Dorsolateral prefrontal cortex (tissue), 122 donors: ENCODE measurements at places on chromosomes 2 and 18.

- DNase-seq, result peak; percentile 24
These were observed 27.7 kb downstream of the FAM110C start for GRCh38 chr2:18402-19271.

DNA sequence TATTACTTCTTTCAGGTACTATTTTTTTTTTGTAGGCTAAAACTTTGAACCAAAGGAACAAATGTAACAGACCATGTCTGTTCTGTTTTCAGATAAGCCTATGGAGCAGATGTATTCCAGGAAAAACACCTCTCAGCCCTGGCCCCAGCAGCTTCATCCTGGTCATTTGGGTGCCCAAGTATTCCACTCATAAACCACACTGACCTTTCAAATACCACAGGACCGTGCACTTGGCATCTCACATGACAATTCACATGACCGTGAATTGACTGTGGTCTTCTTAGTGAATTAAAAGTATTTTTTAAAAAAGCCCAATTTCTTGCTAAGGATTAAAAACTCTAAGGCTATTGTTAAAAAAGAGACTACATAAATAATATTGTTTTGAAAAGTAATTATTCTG is 50.2 kb downstream of the SMIM21 start:
- no peak for DNase-seq

DNA sequence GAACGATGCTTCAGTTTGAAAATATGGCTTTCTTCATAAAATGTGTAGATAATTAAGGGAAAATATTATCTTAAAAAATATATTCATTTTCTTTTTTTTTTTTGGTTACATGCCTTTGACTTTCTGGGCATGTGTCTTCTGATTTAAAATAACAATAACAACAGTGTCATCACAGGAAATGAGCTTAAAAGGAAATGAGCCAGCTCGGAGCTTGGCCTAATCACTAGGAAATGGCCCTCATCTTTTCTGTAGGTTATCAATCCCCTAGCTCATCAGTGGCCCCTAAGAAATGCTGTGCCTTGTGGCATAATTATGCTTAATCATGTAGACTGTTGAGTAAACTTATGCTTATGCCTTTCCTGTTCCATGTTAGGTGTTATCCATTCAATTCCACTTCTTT is 141.8 kb upstream of the FHL2 start:
- no peak for DNase-seq

GRCh38 chr2:69618362-69618761 is 25.2 kb downstream of the AAK1 start:
- DNase-seq, result no peak

DNA sequence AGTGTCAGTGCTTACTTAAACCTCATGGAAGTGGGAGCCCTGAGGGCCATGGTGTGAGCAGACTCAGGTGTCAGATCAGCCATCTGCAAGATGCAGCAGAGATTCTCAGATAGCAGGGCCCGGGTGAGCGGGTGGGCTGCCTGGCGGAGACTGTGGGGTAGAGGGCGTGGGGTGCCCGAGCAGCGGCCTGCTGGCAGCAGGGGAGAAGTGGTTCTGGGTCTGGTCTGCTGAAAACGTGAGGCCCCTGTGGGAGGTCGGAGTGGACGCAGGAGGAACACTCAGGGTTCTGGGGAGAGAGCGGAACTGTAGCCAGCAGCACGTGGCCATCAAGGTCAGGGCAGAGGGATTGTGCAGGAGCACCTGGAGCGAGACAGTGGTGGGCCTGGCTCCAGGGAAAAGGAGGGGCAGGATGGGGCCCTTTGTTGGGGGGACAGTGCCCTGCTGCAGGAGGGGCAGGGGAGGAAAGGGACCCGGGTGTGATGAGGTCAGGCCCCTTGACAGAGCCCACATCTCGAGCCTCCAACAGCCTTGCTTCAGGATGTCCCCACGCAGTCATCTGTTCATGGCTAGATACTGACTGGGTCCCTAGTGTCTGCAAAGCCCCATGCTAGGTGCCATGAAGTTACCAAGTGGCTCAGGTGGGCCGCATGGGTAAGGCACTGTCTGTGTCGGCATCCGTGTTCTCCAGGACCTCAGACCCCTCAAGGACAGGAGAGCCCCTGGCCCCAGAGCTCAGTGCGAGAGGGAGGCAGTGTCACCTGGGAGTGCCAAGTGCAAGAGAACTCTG is 2.7 kb upstream of the ESPNL start:
- peak; percentile 22 for DNase-seq

DNA sequence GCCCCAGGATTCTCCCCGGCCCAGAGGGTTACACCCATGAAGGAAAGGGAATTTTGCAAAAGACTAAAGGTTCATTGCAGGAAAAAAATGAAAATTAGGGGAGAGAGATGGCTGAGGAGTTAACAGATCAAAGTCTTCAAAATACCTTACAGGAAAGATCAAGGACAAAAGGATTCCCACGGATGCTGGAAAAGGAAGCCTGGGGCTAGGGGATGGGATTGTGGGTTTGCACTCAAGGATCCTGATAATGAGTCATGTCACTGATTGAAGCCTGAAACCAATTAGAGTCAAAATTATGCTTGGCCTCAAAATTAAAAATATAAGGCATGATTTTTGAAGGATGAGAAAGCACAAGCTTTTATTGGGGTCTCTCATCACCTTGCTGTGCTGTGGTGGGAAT is 32.6 kb upstream of the COPS8 start:
- no peak for DNase-seq

- no peak for DNase-seq
These were observed 19.7 kb upstream of the DCTN1 start for GRCh38 chr2:74399785-74400184.

DNA sequence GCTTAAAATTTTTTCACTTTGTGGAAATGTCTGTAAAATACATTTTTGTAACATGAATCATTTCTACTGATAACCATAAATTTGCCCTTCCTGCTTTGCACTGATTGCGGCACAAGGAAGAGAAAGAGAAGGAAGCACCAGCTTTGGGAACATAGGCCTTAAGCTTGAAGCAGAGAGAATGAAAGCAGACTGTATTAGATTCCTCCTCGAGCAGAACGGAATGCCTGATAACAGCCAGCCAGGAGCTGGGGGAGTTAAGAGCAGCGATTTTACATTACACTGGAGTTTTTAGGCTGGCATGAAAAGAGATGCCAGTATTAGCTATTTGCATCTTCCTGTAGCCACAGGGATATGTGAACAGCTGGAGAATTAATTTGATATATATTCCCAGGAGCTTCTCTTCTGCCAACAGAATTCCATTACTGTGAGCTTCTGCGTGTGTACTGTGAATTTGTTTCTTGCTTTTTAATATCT is 33.5 kb downstream of the CRIM1 start:
- DNase-seq, result no peak

DNA sequence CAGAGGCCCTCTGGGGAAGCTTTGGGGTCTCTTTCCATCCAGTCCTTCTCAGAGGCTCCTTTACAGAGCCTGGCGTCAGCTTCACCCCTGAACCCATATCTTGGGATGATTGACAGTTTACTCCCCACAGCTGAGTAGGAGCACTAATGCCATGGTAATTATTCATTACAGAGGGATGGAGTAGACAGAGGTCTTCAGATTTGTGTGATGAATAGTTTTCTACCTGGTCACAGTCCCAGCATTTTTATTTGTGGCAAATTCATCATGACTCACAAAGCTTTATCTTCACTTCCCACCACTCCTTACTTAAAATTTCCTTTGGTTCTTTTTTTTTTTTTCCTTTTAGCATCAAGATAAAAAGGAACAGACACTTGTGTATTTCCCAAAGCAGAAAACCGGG is 104.2 kb downstream of the CCDC85A start:
- no peak for DNase-seq

GRCh38 chr2:101766337-101766736 is 68.8 kb downstream of the MAP4K4 start:
- DNase-seq, result no peak

DNA sequence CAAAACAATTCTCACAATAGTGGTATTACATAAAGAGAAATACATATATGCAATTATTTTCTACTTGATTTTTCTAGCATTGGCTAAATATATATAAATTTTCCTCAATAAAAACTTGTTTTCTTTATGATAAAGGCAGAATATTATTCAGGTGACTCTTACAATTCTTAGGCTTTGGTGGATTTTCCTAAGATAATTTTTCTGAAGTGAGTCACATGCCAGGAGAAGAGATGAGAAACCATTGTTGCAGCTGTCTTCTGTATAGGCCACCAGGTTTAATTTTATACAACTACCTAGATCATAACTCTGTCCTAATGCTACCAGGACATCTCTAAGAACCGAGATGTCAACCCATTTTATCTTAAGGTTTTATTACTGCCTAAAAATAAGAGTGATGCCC is 552.4 kb upstream of the CDH2 start:
- DNase-seq, result no peak

DNA sequence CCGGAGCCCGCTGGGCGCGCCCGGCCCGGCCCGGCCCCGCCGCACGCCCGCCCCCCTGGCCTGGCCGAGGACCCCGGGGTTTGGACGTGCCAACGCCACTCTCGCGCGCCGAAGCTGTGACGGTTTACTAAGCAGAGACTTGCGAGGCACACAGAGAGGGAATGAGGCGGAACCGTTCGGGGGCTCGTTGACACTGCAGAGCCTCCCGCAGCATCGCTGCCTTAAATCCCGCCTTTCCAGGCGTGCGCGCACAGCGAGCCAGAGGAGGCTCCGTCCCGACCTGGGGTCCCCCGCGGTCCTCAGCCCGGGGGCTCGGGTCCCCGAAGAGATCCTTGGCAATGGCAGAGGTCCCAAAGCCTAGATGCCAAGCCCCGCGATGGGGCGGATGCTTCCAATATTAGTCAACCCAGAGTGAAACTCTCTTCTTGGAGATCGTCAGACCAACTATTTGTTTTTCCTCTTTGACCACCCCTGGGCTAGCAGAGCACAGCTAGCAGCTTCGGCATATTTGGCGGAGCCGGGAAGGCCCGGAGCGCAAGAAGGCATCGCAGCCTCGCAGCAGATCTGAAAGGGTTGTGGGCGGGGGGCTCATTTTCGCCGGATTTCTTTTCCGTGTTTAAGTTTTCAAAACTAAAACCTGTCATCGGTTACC is at the start of gene ZNF385B:
TSS of gene ZNF385B (minus strand) at position 197 of the 652 bp plus-strand sequence.
- peak; percentile 65 for DNase-seq

DNA sequence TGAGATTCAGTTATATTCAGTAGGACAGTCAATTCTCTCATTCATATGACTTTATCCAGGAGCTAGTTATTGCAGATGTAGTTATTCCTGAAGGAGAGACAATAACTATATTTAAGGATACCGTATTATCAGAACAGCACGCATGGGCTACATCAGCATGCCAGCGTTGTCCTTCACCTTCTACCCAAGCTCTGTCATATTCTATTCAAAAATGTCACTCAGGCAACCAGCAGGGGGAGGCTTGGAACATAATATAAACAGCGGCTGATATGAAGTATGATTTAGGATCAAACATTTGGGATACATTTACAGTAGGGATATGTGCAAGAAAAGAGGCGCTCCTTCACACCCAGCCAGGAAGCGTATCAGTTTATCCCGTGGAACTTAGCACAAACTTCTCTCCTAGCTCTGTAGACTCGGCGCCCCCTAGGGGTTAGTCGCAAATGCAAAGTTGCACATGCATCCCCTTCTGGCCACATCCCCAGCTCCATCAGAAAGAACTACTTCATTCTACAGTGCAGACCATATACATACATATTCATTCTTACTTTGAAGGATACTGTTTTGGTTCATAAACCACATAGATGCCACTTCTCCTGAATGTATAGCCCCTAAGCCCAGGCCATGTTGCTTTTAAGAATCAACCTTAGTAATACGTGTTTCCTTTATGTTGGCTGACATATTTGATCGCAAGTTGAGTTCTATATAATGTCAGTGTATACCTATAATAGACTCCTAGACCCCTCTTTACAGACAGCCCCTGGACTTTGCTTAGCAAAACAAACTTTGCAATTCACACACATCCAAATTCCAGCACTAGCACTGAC is 759.4 kb downstream of the ADCYAP1 start:
- DNase-seq, result peak; percentile 26

- DNase-seq, result no peak
These were observed 132.8 kb downstream of the AGAP1 start for GRCh38 chr2:235626658-235627057.

DNA sequence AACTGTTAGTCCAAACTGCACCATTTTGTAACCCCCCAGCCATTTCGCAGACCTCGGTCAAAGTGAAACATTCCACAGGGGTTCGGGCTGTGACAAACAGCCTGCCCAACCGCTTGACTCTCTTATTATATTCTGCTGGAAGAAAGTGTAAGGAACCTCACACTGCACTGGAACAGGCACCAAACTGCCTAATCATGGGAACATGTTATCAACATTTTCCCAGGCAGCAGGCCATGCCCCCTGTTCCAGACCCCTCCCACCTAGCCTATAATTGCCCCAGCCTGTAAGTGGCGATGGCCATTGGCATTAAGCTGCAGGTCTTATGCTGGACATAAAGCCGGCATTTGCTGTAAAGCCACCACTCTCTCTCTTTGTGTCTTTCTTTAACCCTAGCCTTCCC is 16.9 kb downstream of the LYG2 start:
- no peak for DNase-seq

DNA sequence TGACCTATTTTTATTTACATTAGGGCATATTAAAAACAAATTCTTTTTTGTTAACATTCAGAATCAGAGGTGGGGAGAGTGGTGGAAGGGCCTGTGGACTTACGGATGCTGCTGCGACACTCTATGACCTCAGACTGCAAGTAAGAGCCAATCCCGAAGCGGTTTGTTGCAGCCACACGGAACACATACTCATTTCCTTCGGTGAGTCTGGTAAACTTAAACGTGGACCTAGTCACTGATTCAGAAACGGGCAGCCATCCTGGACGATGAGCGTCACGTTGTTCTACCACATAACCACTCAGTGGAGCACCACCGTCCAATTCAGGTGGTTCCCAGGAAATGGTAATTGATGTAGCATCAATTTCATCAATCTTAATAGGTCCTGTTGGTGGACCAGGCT is 61.9 kb downstream of the PLEKHA3 start:
- DNase-seq, result no peak

DNA sequence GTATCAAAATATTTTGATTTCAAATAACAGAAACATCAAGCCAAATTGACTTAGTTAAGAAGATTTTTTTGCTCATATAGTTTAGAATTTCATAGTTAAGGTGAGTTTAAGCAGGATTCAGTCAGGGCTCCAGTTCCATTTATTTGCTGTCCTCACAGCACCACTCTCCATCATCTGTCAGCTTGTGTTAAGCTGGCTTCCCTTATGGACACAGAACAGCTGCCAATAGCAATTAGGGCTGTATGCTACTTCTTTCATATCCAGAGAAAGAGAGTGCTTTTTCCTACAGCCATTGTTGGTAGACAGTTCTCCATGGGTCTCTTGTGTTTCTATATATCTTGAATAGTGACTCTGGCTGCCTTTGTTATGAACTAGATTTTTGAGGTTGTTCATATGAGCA is 95.4 kb upstream of the CYP20A1 start:
- no peak for DNase-seq

DNA sequence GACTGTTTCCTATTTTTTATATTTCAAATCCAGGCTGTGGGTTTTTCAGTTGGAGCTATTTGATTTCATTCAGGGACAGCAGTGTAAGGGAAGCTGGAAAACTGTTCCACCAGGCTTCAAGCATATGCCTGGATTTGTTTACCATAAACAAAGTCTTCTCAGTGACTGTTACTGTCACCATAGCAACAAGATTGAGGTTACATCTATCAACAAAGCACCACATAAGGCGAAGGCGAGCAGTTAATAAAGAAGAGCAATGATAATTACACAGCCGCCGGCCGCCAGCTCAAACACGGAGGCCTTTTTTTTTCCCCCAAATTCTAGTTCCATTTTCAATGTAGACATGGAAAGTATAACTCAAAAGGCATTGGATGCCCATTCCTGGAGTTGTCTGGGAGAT is 553.7 kb upstream of the SYT4 start:
- DNase-seq, result no peak

- no peak for DNase-seq
These were observed 28.3 kb upstream of the KLF7 start for GRCh38 chr2:207194028-207194427.

- DNase-seq, result no peak
These were observed 105.4 kb downstream of the QPCT start for GRCh38 chr2:37449761-37450296.
